Stimulated activated CD4-positive, alpha-beta T cell treated with anti-CD3 and anti-CD28 coated beads, Interleukin-15, amount 100 ng/mL, for 24 hours (primary cell): ENCODE measurements at places on chromosomes 16 and 17.

- DNase-seq, result no peak
These were observed 432.0 kb upstream of the CDH5 start for GRCh38 chr16:65934443-65934842.

- no peak for DNase-seq
These were observed 406.6 kb upstream of the SALL1 start for GRCh38 chr16:51557670-51558069.

DNA sequence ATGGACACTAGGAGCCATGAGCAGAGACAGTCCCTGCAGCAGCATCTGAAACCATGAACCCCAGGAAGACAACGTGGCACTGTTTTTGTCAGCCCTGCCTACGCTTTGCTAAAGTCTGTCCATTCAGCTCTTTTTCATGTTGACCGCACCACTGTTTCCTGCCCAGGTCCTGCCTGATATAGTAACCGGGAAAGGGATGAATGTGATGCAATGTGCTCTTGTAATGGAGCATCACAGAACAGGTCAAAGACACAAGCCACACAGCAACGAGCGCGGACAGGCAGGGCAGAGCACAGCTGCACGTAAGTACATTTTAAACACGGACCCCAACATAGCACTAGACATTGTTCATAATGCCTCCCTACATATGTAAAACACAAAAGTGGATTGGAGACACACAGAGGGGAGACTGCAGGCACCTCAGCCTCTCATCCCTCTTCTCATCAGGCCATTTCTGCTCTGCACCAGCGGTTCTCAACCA lies 16.9 kb upstream of the TNFRSF13B start:
- peak; percentile 31 for DNase-seq

- DNase-seq, result no peak
These were observed 40.8 kb downstream of the YPEL2 start for GRCh38 chr17:59372138-59372751.

DNA sequence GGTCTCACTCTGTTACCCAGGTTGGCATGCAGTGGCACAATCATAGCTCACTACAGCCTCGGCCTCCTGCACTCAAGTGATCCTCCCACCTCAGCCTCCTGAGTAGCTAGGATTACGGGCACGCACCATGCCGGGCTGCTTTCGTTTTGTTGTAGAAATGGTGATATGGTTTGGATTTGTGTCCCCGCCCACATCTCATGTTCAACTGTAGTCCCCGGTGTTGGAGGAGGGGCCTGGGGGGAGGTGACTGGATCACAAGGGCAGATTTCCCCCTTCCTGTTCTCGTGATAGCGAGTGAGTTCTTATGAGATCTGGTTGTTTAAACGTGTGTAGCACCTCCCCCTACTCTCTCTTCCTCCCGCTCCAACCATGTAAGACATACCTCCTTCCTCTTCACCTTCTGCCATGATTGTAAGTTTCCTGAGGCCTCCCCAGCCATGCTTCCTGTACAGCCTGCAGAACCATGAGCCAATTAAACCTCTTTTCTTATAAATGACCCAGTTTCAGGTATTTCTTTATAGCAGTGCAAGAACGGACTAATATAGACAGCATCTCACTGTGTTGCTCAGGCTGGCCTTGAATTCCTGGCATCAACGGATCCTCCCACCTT lies 6.0 kb downstream of the PDZD9 start:
- no peak for DNase-seq
